D721Med (cell line): ENCODE measurements at places on chromosomes 7 and 10.

GRCh38 chr10:49598986-49599385 lies 11.1 kb upstream of the SLC18A3 start:
- DNase-seq, result no peak

DNA sequence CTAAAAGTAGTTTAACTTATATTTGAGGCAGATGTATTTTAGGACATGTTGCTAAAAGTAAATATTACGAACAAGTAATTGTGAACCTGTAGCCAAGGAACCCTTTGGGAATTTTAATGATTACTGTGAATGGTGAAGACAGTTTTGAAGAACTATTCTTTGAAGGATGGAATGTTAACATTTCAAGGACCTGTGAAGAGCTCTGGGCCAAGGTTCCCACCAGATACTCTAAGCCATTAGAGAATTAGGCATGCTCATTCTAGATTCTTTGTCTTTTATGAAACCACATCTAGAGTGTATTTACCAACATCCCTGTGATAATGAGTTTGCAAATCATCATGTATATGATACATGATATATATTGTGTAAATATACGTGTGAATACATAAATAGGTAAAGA lies 99.8 kb downstream of the SEPTIN7 start:
- DNase-seq, result no peak

DNA sequence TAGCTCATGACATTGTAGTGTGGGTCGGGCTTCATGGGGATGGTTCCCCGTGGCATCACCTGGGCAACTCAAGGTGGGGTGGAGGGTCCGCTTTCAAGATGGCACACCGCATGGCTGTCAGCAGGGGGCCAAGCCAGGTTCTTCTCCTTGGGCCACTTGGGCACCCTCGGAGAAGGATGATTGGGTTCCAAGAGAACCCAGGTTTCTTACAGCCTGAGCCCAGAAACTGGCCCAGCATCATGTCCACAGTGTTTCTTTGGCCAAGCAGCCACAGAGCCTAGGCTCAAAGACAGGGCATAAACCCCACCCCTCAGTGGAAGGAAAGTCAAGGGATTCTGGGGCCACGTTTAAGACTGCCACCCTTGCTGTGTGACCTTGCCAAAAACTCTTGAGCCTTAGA lies 110.6 kb downstream of the PTPN20 start:
- DNase-seq, result peak; percentile 8

DNA sequence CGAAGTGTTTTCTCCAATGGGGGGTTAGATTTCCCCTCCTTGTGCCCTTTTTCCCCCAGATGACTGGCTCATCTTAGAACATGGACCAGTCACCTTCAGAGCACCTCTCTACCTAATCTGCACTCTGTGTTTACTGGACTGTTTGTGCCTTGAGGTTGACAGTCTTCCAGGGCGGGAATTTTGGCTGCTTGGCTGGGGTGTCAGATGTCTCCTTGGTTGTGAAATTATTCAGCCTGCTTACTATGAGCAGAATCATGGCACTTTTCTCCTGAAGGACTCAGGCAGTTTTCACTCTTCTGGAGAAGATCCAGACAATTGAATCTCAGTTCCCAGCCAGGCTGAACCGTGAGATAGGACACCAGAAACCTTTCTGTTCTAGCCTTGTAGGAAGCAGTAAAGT lies 60.3 kb upstream of the NFKB2 start:
- no peak for DNase-seq

- no peak for DNase-seq
Measured at GRCh38 chr10:80165173-80165572, 32.6 kb downstream of the PLAC9 start.

DNA sequence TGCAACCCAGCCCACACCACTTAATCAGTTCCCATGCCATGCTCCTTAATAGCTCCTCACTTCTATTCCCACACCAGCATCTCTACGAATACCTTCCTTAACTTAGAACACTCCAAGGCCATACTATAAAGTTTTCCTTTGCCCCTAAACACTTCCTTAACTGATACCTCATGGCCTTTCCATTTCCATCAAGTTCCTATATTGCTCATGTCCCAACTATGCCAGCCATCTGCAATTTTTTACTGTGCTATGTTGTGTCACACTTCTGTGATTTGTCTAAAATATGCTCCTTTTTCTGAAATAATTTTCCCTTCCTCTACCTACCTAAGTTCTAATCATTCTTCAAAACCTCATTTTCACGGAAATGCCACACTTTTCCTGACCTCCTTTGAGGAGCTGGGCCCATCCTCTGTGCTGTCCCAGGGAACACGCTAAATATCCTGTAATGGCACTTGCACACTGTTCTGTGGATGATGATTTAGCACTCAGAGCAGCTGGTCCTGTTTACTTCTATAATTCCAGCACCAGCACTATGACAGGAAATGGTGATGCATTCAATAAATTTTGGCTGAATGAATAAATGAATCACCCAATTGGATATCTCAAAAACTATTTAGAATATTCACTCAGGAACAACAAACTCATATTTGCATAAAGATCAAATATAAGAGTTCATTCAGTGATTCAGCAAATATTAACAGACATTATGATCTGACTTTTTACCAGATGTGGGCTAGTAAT lies 266.5 kb upstream of the HGF start:
- no peak for DNase-seq

DNA sequence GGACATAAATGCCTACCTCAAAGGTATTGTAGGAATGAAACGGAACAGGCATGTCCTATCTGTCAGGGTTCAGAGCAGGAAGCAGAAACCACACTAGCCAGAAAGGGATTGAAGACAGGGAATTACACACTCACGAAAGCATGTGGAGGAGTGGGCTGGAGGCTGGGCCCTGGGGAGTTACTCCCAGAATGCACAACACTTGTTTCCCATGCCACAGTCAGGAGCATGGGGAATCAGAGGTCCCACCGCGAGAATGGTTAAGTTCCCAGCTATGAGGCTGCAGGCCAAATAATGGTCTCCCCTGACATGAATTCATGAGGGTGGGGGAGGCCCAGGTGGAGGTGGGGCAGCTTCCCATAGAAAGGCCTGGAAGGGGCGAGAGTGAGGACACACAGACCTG lies 212.7 kb downstream of the HERPUD2 start:
- DNase-seq, result no peak

GRCh38 chr10:128324058-128324827 lies 198.0 kb upstream of the MKI67 start:
- DNase-seq, result no peak
